CD4-positive, CD25-positive, alpha-beta regulatory T cell (primary cell): ENCODE measurements at places on chromosomes 2 and 18. TPM values are rescaled to one million over a fixed set of nuclear protein-coding genes. Genes with fewer than 3 reads are reported as not detected.

Gene FOXI3
- not detected for total RNA-seq

Gene GPR75
- total RNA-seq, result 5.1 TPM

Gene ASIC4
- total RNA-seq, result 0.12 TPM

Gene TMEM37
- not detected for total RNA-seq

Gene CYS1
- not detected for total RNA-seq

Gene PLEK
- 10.1 TPM for total RNA-seq

Gene DAW1
- not detected for total RNA-seq

Gene FRZB
- not detected for total RNA-seq

Gene AMER3
- not detected for total RNA-seq

Gene CSRNP3
- not detected for total RNA-seq

DNA sequence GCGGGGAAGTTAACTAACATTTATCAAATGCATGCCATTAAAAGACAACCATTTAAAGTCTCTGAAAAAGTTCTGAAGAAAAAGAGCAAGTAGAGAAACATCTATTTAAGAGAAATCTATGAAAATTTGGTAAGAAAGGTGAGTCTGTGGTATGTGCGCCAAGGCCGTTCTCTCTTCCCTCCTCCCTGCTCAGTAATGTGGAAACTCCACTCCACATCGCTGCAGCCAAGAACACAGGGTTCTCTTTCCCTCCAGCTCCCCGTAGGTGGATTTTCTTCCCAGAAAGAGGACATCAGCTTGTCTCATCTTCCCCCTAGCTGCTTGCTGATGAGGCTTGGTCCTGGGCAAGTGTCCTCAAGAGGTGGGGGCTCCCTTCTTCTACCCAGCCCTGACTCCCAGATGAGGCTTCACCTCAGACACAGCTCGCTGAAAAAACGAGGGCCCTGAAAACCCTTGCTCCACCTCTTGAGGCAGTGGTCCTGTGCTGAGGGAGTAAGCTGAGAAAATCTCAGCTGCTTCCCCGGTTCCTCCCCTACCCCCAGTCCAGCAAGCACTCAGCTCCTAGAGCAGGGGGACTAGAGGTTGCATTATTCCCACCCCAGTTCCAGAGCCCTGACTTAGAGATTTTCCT lies 45.8 kb upstream of the PTPRM start:
- DNase-seq, result no peak
- no peaks in the 10 kb centered on the region for H3K27me3 ChIP-seq
- no peak overlapping the region for H3K4me3 ChIP-seq
- H3K36me3 ChIP-seq, result no peaks in the 10 kb centered on the region

GRCh38 chr2:224217233-224217961 lies 178.3 kb upstream of the SERPINE2 start:
- H3K36me3 ChIP-seq, result no peaks in the 10 kb centered on the region
- H3K4me1 ChIP-seq, result no peaks in the 10 kb centered on the region
- DNase-seq, result no peak
- peaks cover 2% of the 10 kb centered on the region for H3K27me3 ChIP-seq

- H3K36me3 ChIP-seq, result peaks cover 46% of the 10 kb centered on the region
- H3K27me3 ChIP-seq, result no peaks in the 10 kb centered on the region
- H3K27ac ChIP-seq, result no peak overlapping the region
Observed at GRCh38 chr2:61263830-61264229, 101.8 kb downstream of the C2orf74 start.

DNA sequence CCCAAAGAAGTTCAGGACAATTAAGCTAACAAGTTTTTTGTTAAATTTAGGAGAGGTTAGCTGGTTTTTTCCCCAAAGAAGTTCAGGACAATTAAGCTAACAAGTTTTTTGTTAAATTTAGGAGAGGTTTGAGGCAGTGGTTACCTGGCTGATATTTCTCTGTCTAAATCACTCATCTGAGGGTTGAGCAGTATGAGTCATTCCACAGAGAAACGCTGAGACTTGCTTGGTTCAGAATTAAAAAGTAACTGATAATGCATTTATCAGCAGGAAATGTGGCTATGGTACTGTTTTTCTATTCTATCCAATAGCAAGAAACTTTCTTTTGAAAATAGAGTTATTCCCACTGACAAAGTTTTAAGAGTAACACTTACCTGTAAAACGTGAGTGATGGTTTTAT lies 22.8 kb upstream of the KIDINS220 start:
- no peaks in the 10 kb centered on the region for H3K4me1 ChIP-seq
- peaks cover 10% of the 10 kb centered on the region for H3K27me3 ChIP-seq
- H3K4me3 ChIP-seq, result no peak overlapping the region
- no peak for DNase-seq
- no peak overlapping the region for H3K27ac ChIP-seq

DNA sequence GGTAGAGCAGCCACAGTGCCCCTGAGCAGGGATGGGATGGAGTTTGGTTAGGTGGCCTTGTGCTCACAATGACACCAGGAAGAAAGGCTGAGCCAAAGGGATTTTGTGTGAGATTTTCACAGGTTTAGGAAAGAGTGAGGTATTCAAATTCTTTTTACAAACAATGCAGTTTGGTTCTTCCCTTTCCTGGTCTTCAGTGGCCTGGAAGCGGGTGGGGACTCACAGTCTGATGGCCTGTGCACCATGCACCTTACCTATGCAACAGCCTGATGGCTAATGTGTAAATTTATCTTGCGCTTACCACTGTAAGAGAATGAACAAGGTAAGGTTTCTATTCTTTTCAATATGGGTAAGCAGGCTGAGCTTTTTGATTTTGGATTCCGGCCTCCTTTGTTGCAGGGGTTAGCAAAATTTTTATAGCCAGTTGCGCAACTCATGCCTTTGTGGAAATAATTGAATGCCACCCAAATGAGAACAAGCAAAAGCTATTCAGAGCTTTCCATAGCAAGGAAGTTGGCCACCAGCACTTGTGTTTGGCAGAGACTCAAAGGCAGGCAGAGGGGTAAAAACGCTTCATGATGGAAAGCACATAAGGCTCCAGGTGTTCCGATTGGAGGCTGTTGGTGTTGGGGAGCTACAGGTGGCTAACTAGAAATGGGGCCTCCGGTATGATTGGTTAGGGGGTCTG lies 23.8 kb upstream of the IL1R2 start:
- H3K27ac ChIP-seq, result no peak overlapping the region
- no peak for DNase-seq
- H3K4me3 ChIP-seq, result no peak overlapping the region

GRCh38 chr2:219460424-219460926 lies 25.8 kb downstream of the SPEG start:
- H3K4me1 ChIP-seq, result no peaks in the 10 kb centered on the region
- no peaks in the 10 kb centered on the region for H3K27me3 ChIP-seq
- no peak for DNase-seq
- H3K36me3 ChIP-seq, result no peaks in the 10 kb centered on the region
- no peak overlapping the region for H3K27ac ChIP-seq
- H3K4me3 ChIP-seq, result no peak overlapping the region

GRCh38 chr2:119478188-119478977 lies 45.9 kb downstream of the SCTR start:
- H3K27ac ChIP-seq, result no peak overlapping the region
- DNase-seq, result no peak
- H3K4me3 ChIP-seq, result no peak overlapping the region
- no peaks in the 10 kb centered on the region for H3K4me1 ChIP-seq
- H3K36me3 ChIP-seq, result no peaks in the 10 kb centered on the region
- no peaks in the 10 kb centered on the region for H3K27me3 ChIP-seq

- no peak overlapping the region for H3K4me3 ChIP-seq
- no peak for DNase-seq
- peaks cover 3% of the 10 kb centered on the region for H3K36me3 ChIP-seq
- H3K27ac ChIP-seq, result no peak overlapping the region
- no peaks in the 10 kb centered on the region for H3K4me1 ChIP-seq
- no peaks in the 10 kb centered on the region for H3K27me3 ChIP-seq
Observed at GRCh38 chr2:175984846-175985245, 17.2 kb downstream of the LNPK start.

DNA sequence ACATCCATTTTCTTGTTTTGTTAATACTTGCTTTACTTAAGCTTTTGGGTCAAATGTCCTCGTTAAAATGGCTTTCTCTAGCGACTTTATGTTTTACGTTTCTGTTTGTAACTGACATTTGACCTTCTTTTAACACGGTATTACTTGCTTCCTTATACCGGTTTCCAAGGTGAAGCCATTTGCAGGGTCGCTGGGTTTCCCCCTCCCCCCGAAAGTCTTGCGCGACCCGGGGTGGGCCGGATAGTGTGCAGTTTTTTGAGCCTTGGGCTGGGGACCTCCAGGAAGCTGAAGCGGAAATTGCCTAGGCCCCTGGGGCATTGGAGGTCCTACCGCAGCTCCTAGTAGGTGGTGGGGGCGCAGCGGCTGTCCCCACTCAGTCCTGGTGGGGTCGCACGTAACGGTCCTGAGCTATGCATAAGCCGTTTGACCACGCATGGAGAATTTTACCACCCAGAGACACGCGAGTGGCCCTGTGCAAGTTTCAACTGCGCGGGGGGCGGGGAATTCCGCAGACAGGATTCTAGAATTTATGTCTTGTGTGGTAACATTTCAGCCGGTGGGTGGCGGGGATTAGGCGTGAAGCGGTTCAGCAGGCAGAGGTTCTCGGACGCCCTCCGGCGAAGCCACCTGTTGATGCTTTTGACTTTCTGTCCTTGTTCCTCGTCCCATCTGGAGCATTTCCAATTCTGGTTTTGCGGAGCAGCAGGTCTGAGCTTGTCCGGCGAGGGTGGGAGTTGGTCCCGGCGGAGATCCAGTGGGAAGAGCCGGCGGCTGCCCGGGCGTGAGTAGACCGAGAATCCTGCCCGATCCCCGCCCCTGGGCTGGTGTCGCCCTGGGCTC lies 2.4 kb downstream of the CFLAR start:
- H3K4me3 ChIP-seq, result peak overlapping the region; percentile 100
- no peaks in the 10 kb centered on the region for H3K36me3 ChIP-seq
- DNase-seq, result peak; percentile 92
- H3K27ac ChIP-seq, result peak overlapping the region; percentile 93
